Mesothelial cell of epicardium (in vitro differentiated cells): ENCODE measurements at places on chromosomes 11 and 22. TPM values are rescaled to one million over a fixed set of nuclear protein-coding genes. Genes with fewer than 3 reads are reported as not detected.

The NTM gene
- total RNA-seq, result 3.9 to 6.2 TPM (median 5.1 TPM) in 3 replicates

The OR5P2 gene
- total RNA-seq, result 1.7 to 3.0 TPM (median 2.1 TPM) in 3 replicates

The CDC42EP2 gene
- total RNA-seq, result 10.9 to 12.3 TPM (median 11.7 TPM) in 3 replicates

DNA sequence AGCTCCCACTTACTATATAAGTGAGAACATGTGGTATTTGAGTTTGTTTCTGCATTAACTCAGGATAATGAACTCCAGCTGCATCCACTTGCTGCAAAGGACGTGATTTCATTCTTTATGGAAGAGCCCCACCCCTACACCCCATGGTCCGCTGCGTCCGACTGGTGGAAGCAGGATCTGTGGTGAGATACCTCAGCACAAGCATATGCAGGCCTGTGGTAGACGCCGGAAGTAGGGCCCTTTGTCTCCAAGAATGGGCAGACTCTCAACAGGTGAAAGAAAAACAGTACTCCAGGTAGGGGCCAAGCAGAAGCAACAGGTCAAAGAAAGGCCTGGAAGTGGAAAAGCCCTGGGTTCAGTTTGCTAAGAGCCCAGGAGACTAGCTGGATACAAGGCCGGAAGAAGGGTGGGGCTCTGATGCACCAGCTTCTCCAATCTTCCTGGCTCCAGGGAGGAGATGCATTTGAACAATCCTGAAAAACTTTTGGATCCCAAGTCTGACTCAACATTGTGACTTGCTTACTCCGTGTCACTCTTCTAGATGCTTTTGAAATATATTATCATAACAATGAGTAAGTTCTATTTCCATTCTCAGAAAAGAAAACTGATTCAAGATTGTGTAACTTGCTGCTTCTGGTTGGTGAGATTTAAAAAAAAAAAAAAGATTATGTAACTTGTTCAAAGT lies 30.4 kb downstream of the NEAT1 start:
- DNase-seq, result no peak

DNA sequence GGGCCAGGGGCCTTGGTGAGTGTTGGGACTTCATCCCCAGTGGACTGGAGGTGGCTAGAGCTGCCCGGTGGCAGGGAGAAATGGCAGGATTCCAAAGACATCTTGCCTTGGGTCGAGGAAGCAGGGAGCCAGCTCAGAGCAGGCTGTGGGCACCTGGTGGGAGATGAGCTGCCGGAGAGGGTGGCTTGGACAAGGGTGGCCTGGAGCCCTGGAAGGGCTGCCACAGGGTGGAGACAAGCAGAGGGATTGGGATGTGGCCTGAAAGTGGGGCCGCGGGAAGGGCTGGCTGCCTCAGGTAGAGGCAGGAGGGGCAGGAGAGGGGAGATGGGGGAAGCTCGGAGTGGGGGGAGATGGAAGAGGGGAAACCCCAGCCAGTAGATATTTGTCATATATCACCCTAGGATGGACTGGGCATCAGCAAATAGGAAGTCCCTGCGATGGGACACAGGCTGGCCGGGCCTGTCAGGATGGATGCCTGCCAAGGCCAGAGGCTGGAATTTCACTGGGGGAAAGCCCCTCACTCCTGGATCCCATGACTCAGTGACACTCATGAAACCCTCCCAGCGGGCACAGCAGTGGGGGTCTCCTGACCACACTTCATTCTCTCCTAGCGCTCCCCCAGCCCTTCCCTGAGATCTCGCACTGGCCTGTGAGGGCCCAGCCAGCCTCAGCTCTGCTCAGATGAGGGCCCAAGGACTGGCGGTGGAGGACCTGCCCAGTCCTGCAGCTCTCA lies 72.0 kb upstream of the SHISAL1 start:
- DNase-seq, result no peak

- DNase-seq, result no peak
These were observed 22.5 kb upstream of the CLDN5 start for GRCh38 chr22:19546680-19547079.
